ENCODE measurements at places on chromosomes 11 and 22.

DNA sequence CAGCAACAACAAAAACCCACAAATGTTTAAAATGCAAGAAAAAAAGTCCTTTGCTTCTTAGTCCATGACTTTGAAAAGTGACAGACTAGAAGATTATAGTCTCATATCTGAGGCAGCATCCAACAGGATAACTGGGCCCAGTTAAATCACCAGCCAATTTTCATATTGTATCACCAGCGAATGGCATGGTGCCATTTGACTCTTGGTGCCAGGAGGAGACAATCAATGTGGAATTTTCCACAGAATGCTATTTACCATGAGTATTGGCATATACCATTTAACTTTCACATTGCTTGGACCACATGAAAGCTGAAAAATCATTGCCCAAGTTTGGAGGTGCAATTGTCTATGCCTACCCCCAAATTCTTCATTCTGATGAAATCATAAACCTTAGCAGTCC, 255.5 kb downstream of the TENM4 start:
- no peak for DNase-seq

DNA sequence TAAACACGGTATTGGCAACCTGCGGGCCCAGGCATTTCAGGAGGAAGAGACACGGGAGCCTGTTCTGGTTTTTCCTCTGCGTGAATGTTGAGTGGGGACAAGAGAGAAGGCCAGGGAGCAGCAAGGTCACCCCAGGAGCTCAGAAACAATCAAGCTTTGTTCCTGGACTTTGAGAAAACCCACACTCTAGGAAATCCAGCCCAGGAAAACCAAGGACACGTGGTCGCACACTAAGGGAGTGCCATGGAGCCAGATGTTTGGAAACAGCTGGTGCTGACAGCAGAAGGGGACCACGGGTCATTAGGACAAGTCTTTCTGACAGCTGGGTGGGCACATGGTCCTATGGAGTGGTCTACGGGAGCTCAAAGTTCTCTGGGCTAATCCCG, 44.1 kb downstream of the MYH9 start:
- no peak for DNase-seq

- no peak for DNase-seq
Measured at GRCh38 chr11:17638311-17638710, 81.1 kb upstream of the MYOD1 start.

DNA sequence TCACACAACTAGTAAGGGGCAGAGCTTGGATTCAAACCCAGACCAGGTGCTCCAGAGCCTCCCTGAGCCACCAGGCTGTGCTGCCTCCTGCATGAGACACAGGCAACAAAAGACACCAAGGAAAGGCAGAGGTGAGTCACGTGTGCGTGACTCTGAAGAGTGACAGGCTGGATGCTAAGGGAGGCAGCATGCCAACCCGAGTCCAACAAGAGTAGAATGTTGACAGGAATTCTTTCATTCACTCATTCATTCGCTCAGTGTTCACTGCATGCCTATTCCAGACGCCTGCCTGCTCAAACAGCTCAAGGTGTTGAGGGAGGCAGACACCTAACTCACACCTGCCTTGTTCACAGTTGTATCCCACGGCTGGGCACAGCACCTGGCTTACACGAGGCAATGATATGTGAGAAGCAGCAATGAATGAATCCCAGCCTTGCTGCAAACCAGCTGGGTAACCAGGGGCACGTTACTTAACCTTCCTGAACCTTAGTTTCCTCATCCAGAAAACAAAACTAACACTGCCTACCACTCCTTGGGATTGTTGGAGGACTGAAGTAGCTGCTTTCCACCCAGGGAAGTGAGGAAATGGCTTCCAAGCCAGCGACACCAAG, 73.8 kb upstream of the ARFGAP3 start:
- no peak for DNase-seq

DNA sequence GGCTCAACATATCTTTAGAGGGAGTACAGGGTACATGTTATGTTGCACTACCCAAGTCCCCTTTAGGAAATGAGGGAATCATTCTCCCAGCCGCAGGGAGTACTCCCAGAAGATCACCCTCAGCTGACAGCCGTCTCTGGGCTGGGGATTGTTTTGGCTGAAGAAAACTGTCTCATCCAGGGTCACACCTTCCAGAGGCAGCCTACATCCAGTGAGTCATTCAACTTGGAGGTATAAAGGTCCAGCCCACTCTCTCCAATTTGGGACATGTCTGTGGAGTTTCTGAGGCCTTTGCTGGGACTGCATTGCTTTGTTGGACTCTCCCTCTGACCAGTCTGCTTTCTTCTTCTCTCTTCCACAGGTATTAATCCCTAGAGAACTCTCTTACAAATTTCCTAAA, 42.1 kb downstream of the RASSF10 start:
- DNase-seq: no peak

DNA sequence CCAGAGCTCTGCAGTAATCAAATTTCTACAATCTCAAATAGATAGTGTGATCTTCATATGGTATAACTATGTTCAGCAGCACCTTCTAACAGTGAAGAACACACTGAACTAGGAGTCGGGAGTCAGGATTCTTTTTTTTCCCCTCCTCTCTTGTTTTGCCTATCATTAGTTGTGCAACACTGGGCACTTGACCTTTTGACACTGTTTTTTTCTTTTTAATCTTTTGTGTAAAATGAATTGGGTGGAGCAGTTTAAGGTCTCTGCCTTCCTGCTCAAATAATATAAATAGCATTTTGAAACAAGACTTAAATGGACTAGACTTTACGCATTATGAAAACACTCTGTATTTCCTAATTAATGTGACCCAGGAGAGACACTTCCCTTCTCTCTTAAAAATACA, 39.7 kb downstream of the CTSC start:
- DNase-seq: no peak

All from HAP-1 (cell line).